ENCODE measurements at places on chromosomes 2 and 18. TPM values are rescaled to one million over a fixed set of nuclear protein-coding genes. Genes with fewer than 3 reads are reported as not detected.

Gene TRIB2
- total RNA-seq = 34.2 TPM

- no peak overlapping the region for H3K27ac ChIP-seq
- peaks cover 16% of the 10 kb centered on the region for H3K4me1 ChIP-seq
- no peak overlapping the region for H3K4me3 ChIP-seq
- no peaks in the 10 kb centered on the region for H3K27me3 ChIP-seq
- no peak for DNase-seq
These were observed 63.8 kb upstream of the BZW1 start for GRCh38 chr2:200747668-200748618.

DNA sequence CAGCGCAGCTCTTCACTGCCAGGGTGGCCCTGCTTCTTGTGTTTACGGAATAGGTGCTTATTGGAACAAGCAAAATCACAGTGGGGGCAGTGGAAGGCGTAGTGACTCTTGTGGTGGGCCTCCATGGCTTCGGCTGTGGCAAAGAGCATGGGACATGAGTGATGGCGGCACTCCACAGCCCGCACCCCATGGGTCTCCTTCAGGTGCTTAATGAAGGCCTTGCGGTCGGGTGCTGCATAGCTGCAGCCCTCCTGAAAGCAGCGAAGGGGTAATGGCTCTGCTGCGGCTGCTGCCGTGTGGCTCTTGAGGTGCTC, 10.7 kb downstream of the ZNF142 start:
- DNase-seq = no peak
- no peaks in the 10 kb centered on the region for H3K27me3 ChIP-seq
- no peak overlapping the region for H3K27ac ChIP-seq

GRCh38 chr2:45610281-45611019, 617 bp downstream of the SRBD1 start:
- H3K4me3 ChIP-seq = peak overlapping the region; percentile 63
- H3K36me3 ChIP-seq = no peaks in the 10 kb centered on the region
- H3K27ac ChIP-seq = peak overlapping the region; percentile 77
- DNase-seq = peak; percentile 61
- no peaks in the 10 kb centered on the region for H3K27me3 ChIP-seq

- H3K4me3 ChIP-seq = no peak overlapping the region
- no peak overlapping the region for H3K27ac ChIP-seq
- DNase-seq = no peak
- H3K27me3 ChIP-seq = no peaks in the 10 kb centered on the region
- no peaks in the 10 kb centered on the region for H3K4me1 ChIP-seq
- H3K36me3 ChIP-seq = no peaks in the 10 kb centered on the region
These were observed 301.9 kb downstream of the ZNF407 start for GRCh38 chr18:74899554-74899953.

DNA sequence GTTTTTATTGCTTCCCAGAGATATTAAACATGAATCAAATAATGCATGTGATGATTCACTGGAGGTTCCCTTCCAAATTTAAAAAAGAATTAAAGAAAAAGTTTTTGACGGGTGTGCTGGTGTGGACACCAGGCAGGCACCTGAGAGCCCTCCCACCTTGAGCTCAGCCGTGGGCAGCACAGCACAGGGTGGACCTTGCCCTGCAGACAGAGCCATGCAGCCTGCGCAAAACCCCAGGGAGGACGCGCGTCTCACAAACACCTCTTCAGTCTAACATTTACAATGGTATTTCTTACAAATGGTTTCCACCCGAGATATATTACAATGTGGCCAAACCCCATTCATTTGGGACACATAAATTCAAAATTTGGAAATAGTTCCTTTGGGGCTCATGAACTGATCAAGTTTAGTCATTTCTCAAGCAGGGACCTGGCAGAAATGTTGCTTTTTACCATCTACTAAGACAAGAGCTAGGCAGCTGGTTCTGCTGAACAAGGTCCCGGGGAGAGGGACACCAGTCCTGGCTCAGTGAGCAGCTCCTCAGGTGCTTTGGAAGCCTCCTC, 45.4 kb downstream of the ODC1 start:
- peaks cover 81% of the 10 kb centered on the region for H3K4me1 ChIP-seq
- no peak overlapping the region for H3K4me3 ChIP-seq
- DNase-seq = no peak
- no peaks in the 10 kb centered on the region for H3K27me3 ChIP-seq

Gene SPEG
- 6.5 TPM for total RNA-seq

DNA sequence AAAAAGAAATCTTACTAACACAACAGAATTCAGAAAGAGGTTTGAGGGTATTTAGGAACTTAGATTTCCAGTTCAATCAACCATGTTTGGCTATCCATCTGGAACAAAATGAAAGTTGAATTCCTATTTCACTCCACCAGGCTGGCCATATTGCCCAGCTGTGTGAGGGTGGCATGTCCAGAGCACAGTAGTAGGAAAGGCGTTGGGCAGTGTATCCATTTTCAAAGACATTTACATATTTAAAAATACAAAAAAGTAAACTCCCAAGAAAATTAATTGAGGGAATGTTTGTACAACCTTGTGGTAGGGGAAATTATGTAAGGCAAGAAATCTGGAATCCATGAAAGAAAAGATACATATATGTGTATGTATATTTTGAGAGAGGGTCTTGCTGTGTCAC, 21.5 kb upstream of the MSH2 start:
- no peaks in the 10 kb centered on the region for H3K4me1 ChIP-seq
- no peak overlapping the region for H3K27ac ChIP-seq

- no peaks in the 10 kb centered on the region for H3K36me3 ChIP-seq
These were observed 37.8 kb downstream of the MAL start for GRCh38 chr2:95063086-95063958.

Data from suprapubic skin (tissue), 4 donors.